ENCODE measurements at places on chromosomes 5 and 9. TPM values are rescaled to one million over a fixed set of nuclear protein-coding genes. Genes with fewer than 3 reads are reported as not detected.

BAAT gene
- total RNA-seq = not detected

ANKRD34B gene
- not detected for total RNA-seq

FOXD4L6 gene
- total RNA-seq = not detected

ALDH1B1 gene
- total RNA-seq = 26.9 TPM

MPDZ gene
- 29.2 TPM for total RNA-seq

PRDM9 gene
- total RNA-seq = not detected

SLC1A3 gene
- 2.5 TPM for total RNA-seq

PCDHGA11 gene
- total RNA-seq = 21.7 TPM

C9 gene
- total RNA-seq = not detected

FOXI1 gene
- not detected for total RNA-seq

ENC1 gene
- 15.3 TPM for total RNA-seq

ENHO gene
- total RNA-seq = not detected

GARIN3 gene
- not detected for total RNA-seq

SLC2A6 gene
- 10.1 TPM for total RNA-seq

GPR150 gene
- total RNA-seq = not detected

LVRN gene
- total RNA-seq = not detected

SNAPC4 gene
- total RNA-seq = 8.2 TPM

TMEM215 gene
- total RNA-seq = not detected

CYLC2 gene
- not detected for total RNA-seq

SMIM3 gene
- total RNA-seq = 88.3 TPM

LMNB1 gene
- 27.3 TPM for total RNA-seq

EGFL7 gene
- 13.7 TPM for total RNA-seq

KLHL3 gene
- total RNA-seq = 0.51 TPM

FKTN gene
- total RNA-seq = 40.7 TPM

TSSK1B gene
- not detected for total RNA-seq

TAF11L6 gene
- not detected for total RNA-seq

MRPL22 gene
- total RNA-seq = 4.8 TPM

IL7R gene
- total RNA-seq = 12.6 TPM

PCDHB3 gene
- 1.1 TPM for total RNA-seq

CKMT2 gene
- total RNA-seq = not detected

TEK gene
- 10.2 TPM for total RNA-seq

FCN2 gene
- total RNA-seq = not detected

PTGES gene
- 12.6 TPM for total RNA-seq

PRELID1 gene
- 212 TPM for total RNA-seq

ZNF300 gene
- total RNA-seq = 5.1 TPM

TTC16 gene
- not detected for total RNA-seq

SHLD3 gene
- 1.2 TPM for total RNA-seq

CCDC180 gene
- total RNA-seq = 0.11 TPM

SPINK1 gene
- total RNA-seq = not detected

PLAC8L1 gene
- total RNA-seq = not detected

PSAT1 gene
- total RNA-seq = 376 TPM

ASS1 gene
- total RNA-seq = 216 TPM

OSTF1 gene
- 42.4 TPM for total RNA-seq

TRIM14 gene
- total RNA-seq = 6.4 TPM

IFNA21 gene
- total RNA-seq = not detected

GRIA1 gene
- total RNA-seq = 0.11 TPM

CNTLN gene
- total RNA-seq = 7.0 TPM

SLC6A19 gene
- not detected for total RNA-seq

GPSM1 gene
- total RNA-seq = 51.6 TPM

OR1Q1 gene
- total RNA-seq = not detected

CCL28 gene
- 0.25 TPM for total RNA-seq

MEGF10 gene
- not detected for total RNA-seq

PPP3R2 gene
- total RNA-seq = not detected

GTF2H2C gene
- total RNA-seq = 45.8 TPM

PBX3 gene
- 27.4 TPM for total RNA-seq
